ENCODE measurements at places on chromosomes 4 and X. TPM values are rescaled to one million over a fixed set of nuclear protein-coding genes. Genes with fewer than 3 reads are reported as not detected.
A peak's percentile ranks its signal among the peaks of the same experiment; 100 is the strongest.

DNA sequence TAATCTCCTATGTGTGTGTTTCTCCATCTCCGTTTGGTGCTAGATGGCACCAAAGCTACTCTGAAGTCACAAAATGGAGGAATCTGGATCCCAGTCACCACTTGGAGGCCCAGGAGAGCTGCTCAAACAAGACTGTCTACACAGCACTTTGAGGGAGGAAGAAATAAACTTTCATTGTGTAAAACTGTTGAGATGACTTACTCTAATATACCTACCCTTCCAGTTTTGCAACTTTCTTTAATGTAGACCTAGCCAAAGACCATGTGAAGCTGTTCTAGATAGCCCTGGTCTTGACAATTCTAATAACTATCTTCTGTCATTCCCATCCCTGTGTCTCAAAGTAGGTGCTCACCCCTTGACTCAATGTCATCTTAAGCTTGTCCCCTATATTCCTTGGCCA lies 52.8 kb upstream of the TAB3 start:
- no peak for DNase-seq

GRCh38 chrX:72255445-72255844 lies 16.6 kb upstream of the ERCC6L start:
- no peak for DNase-seq

DNA sequence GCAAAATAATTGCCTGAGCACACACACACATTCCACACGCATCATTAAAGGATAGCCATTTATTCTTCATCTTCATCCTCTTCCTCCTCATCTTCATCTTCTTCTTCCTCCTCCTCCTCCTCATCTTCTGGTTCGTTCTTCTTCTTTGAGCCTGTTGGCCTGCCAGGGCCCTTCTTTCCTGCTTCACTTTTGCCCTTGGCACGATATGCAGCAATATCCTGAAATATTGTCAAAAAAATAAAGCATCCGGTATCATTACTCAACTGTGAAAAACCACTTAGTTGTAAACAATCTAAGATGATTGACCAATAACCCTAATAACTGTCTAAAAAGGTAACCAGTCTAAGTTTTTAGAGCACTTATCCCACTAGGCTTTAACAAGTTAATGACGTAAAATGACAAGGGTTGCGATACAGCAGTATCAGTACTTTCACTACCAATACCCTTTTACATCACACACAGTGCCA lies 2.1 kb downstream of the HMGB2 start:
- DNase-seq = no peak

WDR44 gene
- 6.2 TPM for total RNA-seq

GRCh38 chrX:135595543-135595942 lies 75.1 kb downstream of the INTS6L start:
- DNase-seq = no peak

- DNase-seq = no peak
Observed at GRCh38 chr4:158622251-158622650, 49.4 kb downstream of the C4orf46 start.

GRCh38 chr4:139584784-139585183 lies 28.8 kb upstream of the SETD7 start:
- DNase-seq = peak; percentile 54

- no peak for DNase-seq
Observed at GRCh38 chr4:6425336-6425735, 47.1 kb downstream of the PPP2R2C start.

DNA sequence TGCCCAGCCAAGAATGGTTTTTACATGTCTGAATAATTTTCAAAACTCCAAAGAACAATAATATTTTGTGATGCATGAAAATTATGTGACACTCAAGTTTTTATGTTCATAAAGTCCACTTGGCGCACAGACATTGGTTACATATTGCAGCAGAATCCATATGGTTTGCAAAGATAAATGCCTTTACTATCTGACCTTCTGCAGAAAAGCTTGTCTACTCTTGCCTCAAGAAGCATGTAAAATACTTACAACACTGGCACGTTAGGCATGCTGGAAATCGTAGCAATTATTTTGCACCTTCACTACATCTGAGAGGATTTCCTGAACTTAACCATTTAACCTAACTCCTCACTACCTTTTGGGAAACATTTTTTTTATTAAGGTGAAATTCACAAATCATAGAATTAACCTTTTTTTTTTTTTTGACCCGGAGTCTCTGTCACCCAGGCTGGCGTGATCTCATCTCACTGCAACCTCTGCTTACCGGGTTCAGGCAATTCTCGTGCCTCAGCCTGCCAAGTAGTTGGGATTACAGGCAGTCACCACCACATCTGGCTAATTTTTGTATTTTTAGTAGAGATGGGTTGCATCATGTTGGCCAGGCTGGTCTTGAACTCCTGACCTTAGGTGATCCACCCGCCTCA lies 3.5 kb upstream of the XG start:
- no peak for DNase-seq

- no peak for DNase-seq
Observed at GRCh38 chrX:31384471-31384870, 312.6 kb upstream of the FTHL17 start.
